IPS DF 6.9 (cell line): ENCODE measurements at places on chromosomes 13 and 19.
A peak's percentile ranks its signal among the peaks of the same experiment; 100 is the strongest.

DNA sequence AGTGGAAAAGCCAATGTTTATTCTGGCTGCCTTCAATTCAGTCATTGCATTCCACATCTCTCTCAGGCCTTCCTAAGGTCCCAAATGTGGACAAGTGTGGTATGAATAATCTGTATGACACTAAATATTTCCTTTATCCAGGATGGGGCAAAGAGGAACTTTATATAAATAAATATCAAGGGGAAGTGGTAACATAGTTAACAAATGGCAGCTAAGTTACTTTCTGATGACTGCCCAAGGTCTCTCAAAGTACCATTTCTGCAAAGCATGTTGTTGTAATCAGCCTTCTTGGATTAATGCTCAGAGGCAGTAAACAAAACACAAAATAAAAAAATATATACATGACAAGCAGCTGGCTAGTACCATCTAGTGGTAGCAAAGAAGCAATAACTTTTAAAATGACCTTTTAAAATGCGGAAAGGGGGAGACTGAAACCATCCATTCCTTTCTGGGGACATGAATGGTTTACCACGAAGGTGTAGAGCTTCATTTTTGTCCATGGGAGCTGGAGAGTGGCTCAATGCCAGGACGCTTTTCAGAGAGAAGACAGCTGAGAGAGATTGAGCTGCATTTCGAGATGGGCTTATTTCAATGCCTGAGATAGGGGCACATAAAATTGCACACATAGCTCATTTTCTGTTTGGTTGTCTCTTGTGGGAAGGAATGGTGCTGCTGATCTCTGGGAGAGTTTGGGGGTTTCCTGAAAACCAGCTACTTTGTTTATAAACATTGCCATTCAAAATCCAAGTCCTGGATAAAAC lies 259.2 kb downstream of the RFC3 start:
- H3K27me3 ChIP-seq, result no peaks in the 10 kb centered on the region
- no peak for DNase-seq
- no peaks in the 10 kb centered on the region for H3K4me1 ChIP-seq

DNA sequence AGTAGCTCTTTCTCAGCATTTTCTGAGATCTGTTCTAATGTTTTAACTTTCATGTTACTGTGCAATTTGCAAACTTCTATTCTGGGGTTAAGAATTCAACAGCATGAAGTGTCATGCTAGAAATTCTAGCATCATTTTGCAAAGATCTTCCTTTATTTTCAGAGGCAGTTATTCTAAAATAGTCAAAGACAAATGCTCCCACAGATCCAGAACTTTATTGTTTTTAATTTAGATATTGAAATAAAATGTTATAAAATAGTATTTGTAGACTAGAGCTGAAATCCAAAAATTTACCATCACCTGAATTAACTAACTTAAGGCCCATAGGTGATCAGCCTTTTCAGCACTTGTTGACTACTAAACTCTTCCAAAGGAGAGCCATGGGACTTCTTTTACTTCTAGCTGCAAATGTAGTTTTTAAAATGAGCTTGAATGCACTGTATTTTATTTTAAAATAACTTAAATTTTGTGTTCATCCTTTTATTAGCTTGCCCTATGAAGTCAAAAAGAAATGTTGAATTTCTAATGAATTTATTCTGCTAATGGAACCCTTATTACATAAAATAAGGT lies 3.2 kb downstream of the MAB21L1 start:
- H3K27ac ChIP-seq, result no peak overlapping the region
- DNase-seq, result no peak
- peaks cover 49% of the 10 kb centered on the region for H3K27me3 ChIP-seq
- H3K4me1 ChIP-seq, result no peaks in the 10 kb centered on the region

GRCh38 chr13:38970380-38971051 lies 20.1 kb downstream of the STOML3 start:
- no peaks in the 10 kb centered on the region for H3K4me1 ChIP-seq
- no peak for DNase-seq
- no peak overlapping the region for H3K27ac ChIP-seq
- no peaks in the 10 kb centered on the region for H3K27me3 ChIP-seq

GRCh38 chr13:27549406-27549981 lies 70.8 kb downstream of the LNX2 start:
- no peaks in the 10 kb centered on the region; the same call in 1 of the 2 replicates for H3K36me3 ChIP-seq
- no peak overlapping the region for H3K27ac ChIP-seq
- H3K4me1 ChIP-seq, result no peaks in the 10 kb centered on the region
- no peak for DNase-seq

GRCh38 chr19:35130761-35131720 lies 3.8 kb downstream of the LGI4 start:
- no peak overlapping the region for H3K27ac ChIP-seq
- H3K36me3 ChIP-seq, result no peaks in the 10 kb centered on the region
- no peaks in the 10 kb centered on the region for H3K27me3 ChIP-seq
- DNase-seq, result no peak
- H3K4me3 ChIP-seq, result no peak overlapping the region
- H3K4me1 ChIP-seq, result no peaks in the 10 kb centered on the region

GRCh38 chr13:73665261-73665660 lies 468.9 kb downstream of the KLF12 start:
- H3K27ac ChIP-seq, result no peak overlapping the region
- no peak for DNase-seq
- H3K36me3 ChIP-seq, result no peaks in the 10 kb centered on the region
- no peaks in the 10 kb centered on the region for H3K4me1 ChIP-seq
- H3K4me3 ChIP-seq, result no peak overlapping the region

DNA sequence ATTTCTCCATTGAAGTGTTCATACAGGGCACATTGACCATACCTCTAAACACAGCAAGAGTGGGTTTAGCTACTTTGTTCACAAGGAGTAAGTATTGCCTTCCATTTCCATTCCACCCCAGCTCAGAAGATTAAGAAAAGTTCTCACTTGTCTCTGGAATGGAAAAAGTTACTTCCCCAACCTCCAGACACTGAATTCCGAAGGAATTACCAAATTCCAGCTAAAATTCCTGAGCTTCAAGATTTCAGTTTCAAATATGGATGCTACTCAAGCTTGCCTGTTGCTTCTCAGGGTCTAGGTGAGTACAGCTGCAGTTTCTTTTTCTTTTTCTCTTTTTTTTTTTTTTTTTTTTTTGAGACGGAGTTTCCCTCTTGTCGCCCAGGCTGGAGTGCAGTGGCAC lies 33.6 kb downstream of the TEX26 start:
- H3K4me1 ChIP-seq, result no peaks in the 10 kb centered on the region
- no peak for DNase-seq
- no peak overlapping the region for H3K27ac ChIP-seq
- no peak overlapping the region for H3K4me3 ChIP-seq
- H3K36me3 ChIP-seq, result no peaks in the 10 kb centered on the region

DNA sequence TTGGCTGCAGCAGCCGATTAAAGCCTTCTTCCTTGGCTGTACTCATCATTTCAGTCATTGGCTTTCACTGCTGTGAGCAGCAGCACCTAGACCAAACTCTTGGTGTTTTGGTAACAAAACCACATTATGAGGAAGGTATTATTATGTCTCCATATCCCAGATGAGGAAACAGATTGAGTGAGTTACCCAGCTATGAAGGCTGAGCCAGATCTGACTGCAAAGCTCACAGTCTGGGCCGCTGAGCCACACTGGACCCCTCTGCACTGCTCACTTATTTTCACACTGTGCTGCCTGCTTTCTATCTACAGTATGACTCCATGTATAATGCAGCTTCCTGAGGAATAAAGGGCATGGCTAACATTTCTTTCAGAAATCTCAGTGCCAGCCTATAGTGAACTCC lies 24.5 kb downstream of the CRYL1 start:
- H3K27ac ChIP-seq, result no peak overlapping the region
- no peaks in the 10 kb centered on the region; the same call in 1 of the 2 replicates for H3K27me3 ChIP-seq
- no peak for DNase-seq
- H3K36me3 ChIP-seq, result no peaks in the 10 kb centered on the region
- H3K4me1 ChIP-seq, result no peaks in the 10 kb centered on the region

DNA sequence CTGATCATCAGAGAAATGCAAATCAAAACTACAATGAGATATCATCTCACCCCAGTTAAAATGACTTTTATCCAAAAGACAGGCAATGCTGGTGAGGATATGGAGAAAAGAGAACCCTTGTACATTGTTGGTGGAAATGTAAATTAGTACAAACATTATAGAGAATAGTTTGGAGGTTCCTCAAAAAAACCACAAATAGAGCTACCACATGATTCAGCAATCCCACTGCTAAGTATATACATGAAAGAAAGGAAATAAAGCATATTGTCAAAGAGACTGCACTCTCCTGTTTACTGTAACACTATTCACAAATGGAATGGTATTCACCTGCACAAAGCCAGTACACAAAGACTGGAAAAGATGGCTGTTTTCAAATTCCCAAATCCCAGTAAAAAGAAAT lies 1233.7 kb downstream of the PCDH17 start:
- no peak overlapping the region for H3K27ac ChIP-seq
- H3K4me3 ChIP-seq, result no peak overlapping the region
- no peaks in the 10 kb centered on the region for H3K36me3 ChIP-seq
- no peaks in the 10 kb centered on the region for H3K4me1 ChIP-seq

- 0 out of 2 replicates have a peak, but pooled peaks cover 1% of the 10 kb centered on the region for H3K4me1 ChIP-seq
- H3K4me3 ChIP-seq, result peak within 1 kb of the TSS; percentile 66
- H3K36me3 ChIP-seq, result no peaks in the 10 kb centered on the region; the same call in 1 of the 2 replicates
- H3K27me3 ChIP-seq, result no peaks in the 10 kb centered on the region
- DNase-seq, result peak; percentile 73
Measured at GRCh38 chr19:57708641-57709361, at the start of gene ZNF154. Gene ZNF154, minus strand, starts transcription at chr19:57709204. Its CDS starts 233 bp downstream, at chr19:57708971.

GRCh38 chr13:94192431-94192975 lies 287.0 kb downstream of the DCT start:
- no peaks in the 10 kb centered on the region; the same call in 1 of the 2 replicates for H3K4me1 ChIP-seq
- no peaks in the 10 kb centered on the region for H3K36me3 ChIP-seq
- no peak overlapping the region for H3K4me3 ChIP-seq

- no peak overlapping the region for H3K4me3 ChIP-seq
- no peak for DNase-seq
- no peaks in the 10 kb centered on the region for H3K27me3 ChIP-seq
- peaks cover 18% of the 10 kb centered on the region for H3K36me3 ChIP-seq
- peaks cover 5% of the 10 kb centered on the region for H3K4me1 ChIP-seq
Measured at GRCh38 chr19:1076951-1077350, 10.0 kb downstream of the ARHGAP45 start.

DNA sequence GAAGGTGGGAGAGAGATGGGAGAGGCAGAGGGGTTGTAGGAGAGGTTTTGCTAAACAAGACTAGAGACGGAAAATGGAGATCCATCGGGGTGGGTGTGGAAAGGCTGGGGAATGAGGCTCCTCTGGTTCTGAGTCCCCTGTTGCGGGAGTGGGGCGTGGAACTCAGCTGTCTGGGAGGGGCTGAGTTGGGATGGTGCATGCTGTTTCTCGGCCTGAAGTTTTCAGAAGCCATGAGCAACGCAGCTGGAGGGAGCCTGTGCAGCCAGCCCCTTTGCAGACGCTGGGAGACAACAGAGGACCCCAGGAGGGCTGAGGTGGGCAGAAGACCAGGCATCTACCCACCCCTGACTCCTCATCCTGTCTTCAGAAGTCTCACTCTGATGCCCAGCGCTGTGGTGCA lies 7.4 kb upstream of the GIPR start:
- no peaks in the 10 kb centered on the region for H3K36me3 ChIP-seq
- no peak for DNase-seq
- no peaks in the 10 kb centered on the region for H3K27me3 ChIP-seq
- no peak overlapping the region for H3K4me3 ChIP-seq
- no peak overlapping the region for H3K27ac ChIP-seq
- no peaks in the 10 kb centered on the region for H3K4me1 ChIP-seq

DNA sequence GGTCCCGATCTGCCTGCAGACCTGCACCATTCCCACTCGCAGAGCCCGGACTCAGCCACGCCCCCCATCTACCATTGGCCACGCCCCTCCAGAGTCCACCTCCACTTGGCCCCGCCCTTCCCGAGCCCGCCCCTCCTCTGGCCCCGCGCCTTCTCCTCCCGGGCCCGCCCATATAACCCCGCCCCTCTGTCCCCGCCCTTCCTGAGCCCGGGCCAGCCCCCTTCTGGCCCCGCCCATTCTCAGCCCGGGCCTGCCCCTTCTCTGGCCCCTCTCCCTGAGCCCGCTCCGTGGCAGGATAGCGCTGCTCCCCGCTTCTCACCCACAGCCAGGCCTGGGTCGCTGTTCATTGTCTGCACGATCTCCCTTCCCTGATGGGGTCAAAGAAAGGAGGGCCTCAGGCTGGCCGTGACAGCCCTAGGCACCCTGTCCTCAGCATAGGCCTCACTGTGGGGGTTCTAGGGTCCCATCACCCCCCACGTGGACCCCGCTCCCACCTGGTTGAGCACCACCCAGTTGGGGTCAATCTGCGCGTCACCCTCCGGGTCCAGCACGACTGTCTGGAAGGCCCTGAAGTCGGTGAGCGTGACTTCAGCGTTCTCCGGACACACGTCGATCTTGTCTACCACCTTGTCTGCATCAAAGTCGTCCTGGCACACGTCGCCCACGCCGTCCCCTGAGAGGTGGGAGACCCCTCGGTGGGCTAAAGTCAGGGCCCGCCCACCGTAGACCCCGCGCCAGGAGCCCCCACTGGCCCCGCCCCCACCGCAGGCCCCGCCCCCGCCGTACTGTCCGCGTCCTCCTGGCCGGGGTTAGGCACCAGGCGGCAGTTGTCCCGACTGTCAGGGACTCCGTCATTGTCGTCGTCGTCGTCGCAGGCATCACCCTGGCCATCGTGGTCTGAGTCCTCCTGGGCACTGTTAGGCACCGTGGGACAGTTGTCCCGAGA lies 5.7 kb downstream of the COMP start:
- peaks cover 12% of the 10 kb centered on the region for H3K4me1 ChIP-seq
- no peaks in the 10 kb centered on the region; the same call in 1 of the 2 replicates for H3K36me3 ChIP-seq

DNA sequence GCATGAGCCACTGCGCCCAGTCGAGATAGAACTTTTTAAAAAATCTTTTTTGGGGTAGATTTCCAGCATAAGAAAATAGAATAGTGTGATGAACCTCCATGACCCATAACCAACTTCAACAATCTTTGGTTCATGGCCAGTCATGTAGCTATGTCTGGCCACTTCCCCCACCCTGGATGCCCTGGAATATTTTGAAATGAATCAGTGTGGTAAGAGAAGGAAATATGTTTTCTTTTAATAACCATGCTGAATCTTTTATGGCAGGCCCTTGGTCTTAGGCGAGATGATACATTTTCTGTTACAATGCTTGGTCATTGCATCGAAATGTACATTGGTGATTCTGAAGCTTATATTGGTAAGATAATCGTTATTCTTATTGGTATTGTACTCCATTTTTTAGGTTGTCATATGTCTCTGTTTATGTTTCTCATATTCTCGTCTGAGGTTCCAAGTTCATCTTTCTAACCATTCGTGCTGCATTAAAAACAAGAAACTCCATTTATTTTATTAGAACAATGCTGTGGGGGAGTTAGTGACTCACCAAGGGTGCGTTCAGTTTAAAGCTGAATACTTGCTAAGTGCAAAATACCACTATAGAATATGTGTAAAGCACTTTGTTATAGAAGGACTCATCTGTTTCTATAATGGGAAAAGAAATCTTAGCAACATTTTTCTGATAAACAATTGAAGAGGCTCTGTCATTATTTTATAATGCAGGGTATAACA lies 16.4 kb upstream of the UPF3A start:
- no peak overlapping the region for H3K4me3 ChIP-seq
- H3K27me3 ChIP-seq, result no peaks in the 10 kb centered on the region
